ENCODE measurements at places on chromosomes 6 and 20.
A peak's percentile ranks its signal among the peaks of the same experiment; 100 is the strongest.

DNA sequence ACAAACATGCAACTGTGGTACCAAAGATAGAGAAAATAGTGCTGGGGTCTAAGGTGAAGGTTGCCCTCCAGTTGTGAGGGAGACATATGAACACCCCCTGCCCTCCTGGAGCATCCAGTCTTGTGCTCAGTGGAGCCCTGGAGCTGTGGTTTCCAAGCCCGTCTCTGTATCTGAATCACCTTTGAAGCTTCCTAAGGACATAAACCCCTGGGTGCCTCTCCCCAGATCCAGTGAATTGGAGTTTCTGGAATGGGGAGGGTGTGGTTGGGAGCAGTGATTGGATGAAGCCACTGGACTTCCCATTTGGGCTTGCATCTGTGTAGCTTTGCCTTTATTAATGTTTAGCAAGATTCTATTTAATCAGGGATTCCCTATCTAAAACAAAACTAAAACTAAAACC lies 22.4 kb upstream of the E2F3 start:
- no peak for DNase-seq

- DNase-seq, result no peak
Observed at GRCh38 chr6:123240626-123241025, 244.6 kb downstream of the CLVS2 start.

DNA sequence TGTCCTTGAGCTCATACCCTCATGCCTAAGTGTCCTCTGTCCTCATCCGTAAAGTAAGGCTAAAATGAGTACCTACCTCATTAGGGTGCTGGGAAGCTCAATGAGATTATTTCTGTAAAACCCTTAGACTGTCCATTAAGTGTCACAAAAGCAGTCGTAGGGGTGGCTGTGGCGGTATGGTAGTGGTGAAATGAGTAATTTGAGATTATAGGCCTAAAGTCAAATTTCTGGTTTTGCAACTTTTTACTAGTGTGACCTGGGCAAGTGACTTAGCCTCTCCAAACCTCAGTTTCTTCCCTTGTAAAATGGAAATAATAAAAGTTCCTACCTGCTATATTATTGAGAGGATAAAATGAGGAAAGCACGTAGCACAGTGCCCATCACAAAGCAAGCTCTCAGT lies 148.2 kb upstream of the AKAP12 start:
- no peak for DNase-seq

DNA sequence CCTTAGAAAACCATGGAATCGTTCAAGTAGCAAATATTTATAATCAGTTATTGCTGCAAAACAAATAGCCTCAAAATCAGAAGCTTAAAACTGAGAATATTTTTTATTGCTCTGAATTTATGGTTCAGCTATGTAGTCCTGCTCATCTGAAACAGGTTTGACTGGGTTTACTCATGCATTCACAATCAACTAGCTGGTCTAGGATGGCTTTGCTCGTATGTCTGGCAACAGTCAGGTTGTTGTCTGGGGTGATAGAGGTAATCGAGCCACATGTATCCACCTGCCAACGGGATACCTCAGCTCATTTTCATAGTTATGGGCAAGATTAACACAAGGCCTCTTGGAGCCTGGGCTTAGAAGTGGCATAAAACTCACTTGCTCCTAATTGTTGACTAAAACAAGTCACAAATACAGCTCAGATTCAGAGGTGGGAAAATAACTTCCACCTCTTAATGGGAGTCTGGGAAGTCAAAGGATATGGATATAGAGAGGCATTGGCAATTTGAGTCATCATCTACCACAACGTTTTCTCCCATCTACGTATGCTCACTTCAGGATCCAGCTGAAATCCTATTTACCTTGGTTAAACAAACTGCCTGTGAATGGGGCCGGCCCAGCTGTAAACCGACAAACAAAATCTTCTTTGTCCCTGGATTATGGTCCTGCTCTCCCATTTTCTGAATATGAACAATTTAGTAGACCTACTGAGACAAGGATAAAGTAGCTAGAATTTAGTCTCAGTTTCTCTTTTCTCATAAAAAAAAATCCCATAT lies 54.5 kb upstream of the TENT5A start:
- no peak for DNase-seq

- DNase-seq, result no peak
Observed at GRCh38 chr20:17882065-17882833, 86.3 kb downstream of the SNX5 start.

DNA sequence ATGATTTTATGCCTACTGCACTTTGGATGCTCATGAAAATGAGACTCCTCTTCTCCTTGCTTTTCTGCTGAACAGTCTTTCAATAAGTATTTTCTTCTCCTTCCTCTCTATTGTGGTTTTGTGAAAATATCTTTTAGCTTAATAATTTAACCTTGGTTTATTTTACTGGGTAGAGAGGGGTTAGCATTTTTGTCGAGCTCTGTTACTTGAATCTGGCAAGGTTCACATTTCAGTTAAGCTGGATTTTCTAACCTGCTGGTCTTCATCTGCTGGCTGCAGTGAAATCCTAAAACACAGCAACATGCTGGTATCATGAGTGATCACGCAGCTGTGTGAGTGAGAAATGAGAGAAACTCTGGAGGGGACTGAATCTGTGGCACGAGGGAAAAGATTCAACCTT lies 222.7 kb upstream of the NOX3 start:
- DNase-seq, result no peak

- no peak for DNase-seq
Observed at GRCh38 chr6:93821953-93822352, 402.6 kb upstream of the EPHA7 start.

- no peak for DNase-seq
Observed at GRCh38 chr6:3454273-3455010, 2.4 kb downstream of the SLC22A23 start.

DNA sequence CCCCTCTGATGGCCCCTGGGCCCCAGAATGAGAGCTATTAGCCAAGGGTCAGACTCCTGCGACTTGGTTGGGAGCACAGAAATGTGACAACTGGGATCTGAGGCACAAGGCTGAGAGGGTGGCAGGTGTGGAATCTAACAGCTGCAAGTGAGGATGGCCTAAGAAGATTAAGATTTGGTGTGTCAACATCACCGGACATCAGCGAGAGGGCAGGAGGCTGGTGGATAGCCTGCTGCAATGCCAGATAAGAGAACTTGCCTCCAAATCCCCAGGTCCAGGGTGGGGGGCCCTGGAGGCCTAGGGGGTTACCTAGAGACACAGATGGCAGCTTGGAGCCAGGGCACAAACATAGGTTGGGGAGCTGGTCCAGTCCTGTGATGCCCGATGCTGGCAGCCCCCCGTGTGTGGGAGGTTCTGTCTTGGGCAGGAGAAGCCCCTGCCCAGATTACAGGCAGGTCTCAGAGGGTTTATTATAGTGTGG lies 155.8 kb downstream of the GRM4 start:
- no peak for DNase-seq

DNA sequence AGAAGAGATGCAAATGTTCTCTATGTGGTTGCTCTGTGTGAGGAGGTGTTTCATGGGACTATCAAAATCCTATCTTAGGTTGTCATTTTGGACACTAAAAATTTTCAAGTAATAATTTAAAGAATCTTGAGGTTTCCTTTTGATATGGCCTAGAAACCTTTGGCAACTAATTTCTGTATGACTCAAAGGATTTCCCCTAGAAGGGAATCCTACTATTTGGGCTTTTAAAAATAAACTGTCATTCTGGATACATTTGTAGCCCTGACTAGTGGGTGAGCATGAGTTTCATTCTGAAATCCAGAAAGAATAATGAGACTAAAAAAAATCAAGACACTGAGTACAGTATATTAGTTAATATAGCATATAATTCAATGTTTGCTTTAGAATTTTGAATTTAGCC lies 25.5 kb upstream of the RAB23 start:
- DNase-seq, result no peak

- DNase-seq, result no peak
Observed at GRCh38 chr6:36443471-36444428, 950 bp downstream of the KCTD20 start.

- no peak for DNase-seq
Observed at GRCh38 chr20:57593134-57593886, 26.9 kb downstream of the ZBP1 start.

DNA sequence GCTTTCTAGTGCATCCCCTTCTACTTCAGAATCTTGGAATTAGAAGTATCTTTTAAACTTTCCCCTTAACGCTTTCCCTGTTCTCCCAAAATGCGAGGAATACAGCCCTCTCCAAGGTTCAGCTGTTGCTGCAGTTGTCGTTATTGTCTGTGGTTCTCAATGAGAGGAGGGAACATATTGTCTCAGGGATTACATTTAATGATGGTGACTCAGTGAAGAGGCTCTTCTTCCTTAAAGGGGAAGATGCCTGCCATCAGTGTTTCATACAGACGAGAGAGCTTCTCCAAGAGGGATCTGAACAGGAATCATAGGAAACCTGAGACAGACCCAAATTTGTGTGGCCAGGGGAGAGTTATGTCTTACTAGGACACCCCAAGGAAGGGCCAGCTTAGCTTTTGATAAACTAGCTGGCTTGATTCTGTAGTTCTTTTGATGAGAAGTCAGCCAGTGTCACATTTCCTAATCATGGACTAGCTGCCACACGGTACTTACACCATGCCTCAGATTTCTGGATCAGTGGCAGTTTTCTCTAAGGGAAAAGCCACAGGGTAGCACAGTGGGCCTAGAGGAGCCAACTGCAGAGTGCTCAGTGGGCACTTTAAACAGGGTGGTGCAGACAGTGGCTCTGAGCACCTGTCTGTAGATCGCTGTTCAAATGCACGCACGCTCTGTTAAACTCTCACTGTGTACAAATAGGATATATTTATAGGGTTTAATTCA lies 59.7 kb upstream of the TMEM181 start:
- no peak for DNase-seq

GRCh38 chr20:51447097-51447764 lies 95.3 kb downstream of the NFATC2 start:
- no peak for DNase-seq

- DNase-seq, result no peak
Observed at GRCh38 chr6:17865243-17865642, 122.2 kb downstream of the KIF13A start.

DNA sequence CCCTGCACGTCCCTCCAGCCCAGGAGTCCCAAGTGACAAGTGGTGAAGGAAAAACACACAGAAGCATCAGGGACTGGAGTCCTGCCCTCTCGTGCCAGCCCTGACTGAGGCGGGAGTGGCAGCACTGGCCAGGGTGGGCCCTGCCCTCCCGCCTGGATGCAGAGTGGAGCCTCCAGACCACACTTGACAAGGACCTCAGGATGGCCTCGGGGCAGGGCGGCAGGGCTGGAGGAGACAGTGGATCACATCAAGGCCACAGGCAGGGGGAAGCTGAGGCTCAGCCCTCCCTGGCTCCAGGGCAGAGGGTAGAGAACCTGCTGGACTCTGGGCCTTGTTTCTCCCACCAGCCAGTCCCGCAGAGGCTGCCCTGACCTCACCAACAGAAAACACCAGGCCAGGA lies 128.8 kb upstream of the CDH4 start:
- no peak for DNase-seq

DNA sequence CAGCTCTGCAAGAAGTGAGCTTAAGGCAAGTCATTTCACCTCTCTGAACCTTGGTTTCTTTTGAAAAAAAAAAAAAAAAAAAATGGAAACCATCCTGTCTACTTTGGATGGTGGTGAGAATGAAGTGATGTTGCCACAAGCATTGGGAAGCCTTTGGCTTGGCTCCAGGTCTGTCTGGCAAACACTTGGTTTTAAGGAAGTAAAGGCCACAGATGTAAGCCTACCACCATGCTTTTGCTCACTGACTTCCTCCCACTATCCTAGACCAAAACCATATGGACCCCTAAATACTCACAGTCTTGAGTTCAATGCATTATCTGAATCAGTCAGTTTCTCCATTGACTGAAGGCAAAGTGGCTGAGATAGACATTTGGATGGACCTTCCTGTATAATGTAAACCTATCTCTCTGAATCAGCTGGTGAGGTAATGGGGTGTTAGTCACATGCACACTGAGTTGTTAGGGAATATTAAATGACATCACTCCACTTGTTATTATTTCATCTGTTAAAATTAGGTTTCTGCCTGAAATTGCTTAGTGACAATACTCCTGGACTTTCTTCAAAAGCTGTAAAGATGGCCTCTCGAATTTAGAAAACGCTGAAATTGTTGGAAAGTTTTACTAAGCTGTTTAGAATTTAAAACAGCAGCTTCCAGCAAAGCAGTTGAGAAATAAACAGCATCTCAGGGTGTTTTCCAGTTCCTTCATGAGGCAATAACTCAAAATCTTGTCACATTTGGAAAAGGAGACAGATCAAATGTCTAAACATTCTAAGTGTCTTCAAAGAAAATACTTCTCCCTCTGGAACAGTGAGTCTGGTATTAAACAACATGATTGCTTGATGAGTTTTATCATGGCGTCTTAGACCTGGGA lies 833.5 kb downstream of the DHX35 start:
- DNase-seq, result no peak

DNA sequence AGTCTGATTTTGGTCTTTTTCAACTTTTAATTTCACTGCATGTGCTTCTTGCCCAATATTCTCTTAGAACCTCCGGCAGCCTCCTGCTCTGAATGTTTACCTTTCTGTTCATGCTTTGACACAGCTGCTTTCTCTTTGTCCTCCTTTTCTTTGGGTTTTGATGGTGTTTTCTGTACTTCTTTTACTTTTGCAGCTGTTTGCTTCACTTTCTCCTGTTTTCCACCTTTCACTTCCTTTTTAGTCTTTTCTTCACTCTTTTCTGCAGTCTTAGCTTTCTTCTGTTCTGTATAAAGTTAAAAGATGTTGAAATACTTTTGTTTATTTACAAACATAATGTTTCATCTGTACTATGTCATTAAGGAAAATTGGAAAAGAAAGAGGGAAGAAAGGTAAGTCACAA lies 133.1 kb downstream of the TRDN start:
- DNase-seq, result no peak

- DNase-seq, result peak; percentile 17
Observed at GRCh38 chr6:42960243-42961019, at the start of gene GNMT. GNMT (plus strand) TSS chr6:42960754; CDS start chr6:42960768, 14 bp downstream.

DNA sequence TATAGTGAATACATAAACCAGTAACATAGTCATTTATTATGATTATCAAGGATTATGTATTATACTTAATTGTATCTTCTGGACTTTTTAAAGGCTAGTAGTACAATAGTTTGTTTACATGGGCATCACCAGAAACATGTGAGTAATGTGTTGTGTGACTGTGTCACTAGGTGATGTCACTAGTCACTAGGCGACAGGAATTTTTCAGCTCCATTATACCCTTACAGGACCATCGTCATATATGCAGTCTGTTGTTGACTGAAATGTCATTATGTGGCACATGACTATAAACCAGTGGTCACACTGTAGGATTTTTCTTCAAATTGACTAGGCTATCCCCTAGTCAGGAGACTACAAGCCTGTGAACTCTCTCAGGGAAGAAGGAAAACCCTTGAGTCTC lies 86.5 kb upstream of the CENPW start:
- no peak for DNase-seq

- DNase-seq, result no peak
Observed at GRCh38 chr20:47861116-47861515, 75.8 kb upstream of the SULF2 start.

GRCh38 chr6:100160930-100161329 lies 166.9 kb upstream of the MCHR2 start:
- no peak for DNase-seq
